ENCODE measurements at places on chromosomes 4 and X.

DNA sequence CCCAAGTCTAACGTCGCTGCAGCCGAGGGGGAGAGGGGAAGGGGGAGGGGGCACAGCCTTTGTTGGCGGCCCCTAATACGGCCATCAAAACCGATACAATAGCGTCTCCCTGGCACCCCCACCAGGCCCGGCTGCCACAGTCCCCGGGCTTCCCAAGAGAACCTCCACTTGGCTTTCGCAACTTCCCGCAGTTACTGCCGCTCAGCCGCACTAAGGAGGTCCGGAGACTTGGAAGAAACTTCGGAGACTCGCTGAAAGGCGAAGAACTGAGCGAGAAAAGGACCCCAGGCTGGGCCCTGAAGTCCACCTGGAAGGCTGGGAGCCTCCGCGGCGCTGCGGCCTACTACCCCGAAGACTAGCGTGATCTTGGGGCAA is 2.8 kb downstream of the NKX6-1 start:
- no peak for DNase-seq

DNA sequence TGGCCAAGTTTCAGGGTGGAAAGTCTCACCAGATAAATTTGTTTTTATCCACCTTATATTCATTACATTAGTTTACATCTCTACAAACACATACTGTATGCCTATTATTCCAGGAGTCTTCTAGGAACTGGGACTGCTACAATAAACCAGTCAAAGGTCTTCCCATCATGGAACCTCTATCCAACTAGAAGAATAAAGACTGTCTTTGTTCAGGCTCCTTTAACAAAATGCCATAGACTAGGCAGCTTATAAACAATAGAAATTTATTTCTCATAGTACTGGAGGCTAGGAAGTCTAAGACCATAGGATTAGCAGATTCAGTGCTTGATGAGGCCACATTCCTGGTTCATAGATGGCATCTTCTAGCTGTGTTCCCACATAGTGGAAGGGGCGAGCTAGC is 61.6 kb downstream of the PACRGL start:
- no peak for DNase-seq

DNA sequence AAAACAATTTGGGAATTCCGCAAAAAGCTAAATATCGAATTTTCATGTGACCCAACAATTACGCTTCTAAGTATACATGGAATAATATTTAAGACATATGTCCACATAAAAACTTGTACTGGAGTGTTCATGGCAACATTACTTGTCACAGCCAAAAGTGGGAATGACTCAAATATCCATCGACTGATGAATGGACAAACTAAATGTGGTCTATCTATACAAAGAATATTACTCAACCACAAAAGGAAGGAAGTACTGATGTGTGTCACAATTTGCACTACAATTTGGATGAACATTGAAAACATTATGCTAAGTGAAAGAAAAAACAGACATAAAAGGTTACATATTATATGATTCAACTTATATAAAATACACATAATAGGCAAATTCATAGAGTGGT is 71.9 kb downstream of the AFF2 start:
- DNase-seq: no peak

DNA sequence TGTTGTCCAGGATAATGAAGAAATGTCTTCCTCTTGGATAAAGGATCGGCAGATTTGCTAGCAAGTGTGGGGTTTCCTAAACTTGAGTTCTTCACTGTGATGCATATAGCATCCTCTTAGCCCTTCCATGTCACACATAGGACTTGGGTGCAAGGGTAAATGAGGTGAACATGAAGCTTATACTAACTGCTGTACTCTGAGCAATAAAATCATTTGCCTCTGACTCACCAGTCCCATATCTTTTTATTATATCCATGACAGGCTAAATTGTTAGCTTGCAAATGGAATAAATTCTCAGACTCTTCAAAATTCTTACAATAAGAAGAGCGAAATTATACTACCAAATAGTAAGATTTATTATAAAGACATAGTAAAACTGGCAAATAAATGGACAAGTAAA is 14.7 kb upstream of the TBC1D1 start:
- no peak for DNase-seq

DNA sequence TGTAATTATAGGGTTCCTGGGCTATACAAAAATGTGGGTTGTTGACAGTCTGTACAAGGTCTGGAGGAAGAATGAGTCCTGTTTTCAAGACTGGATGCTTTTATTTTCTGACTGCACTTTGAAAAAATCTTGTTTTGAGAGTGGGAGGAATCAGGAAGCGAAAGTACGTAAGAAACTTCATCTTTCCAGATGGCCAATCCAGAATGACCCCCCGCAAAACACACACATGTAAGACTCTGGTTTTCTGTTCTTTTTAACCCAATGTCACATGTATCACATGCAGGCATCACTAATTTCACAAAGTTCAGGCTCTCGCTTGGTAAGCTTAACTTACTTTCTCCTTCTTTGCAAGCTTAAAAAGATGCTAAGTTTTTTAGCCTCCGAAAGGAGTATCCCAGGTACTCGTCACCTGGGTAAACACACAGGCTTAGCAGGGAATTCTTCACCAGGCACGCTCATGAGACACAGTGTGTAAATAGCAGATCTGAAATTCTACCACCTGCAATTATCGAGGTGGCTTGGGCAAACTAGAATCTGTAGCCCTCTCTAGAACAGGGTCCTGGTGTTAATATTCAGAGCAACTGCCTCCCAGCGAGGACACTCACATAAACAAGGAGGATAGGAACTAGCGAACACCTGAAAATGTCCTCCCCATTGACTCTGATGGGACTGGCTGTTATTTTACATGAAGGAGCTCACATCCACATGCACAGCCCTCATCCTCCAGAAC is 90.7 kb downstream of the NSUN7 start:
- no peak for DNase-seq

DNA sequence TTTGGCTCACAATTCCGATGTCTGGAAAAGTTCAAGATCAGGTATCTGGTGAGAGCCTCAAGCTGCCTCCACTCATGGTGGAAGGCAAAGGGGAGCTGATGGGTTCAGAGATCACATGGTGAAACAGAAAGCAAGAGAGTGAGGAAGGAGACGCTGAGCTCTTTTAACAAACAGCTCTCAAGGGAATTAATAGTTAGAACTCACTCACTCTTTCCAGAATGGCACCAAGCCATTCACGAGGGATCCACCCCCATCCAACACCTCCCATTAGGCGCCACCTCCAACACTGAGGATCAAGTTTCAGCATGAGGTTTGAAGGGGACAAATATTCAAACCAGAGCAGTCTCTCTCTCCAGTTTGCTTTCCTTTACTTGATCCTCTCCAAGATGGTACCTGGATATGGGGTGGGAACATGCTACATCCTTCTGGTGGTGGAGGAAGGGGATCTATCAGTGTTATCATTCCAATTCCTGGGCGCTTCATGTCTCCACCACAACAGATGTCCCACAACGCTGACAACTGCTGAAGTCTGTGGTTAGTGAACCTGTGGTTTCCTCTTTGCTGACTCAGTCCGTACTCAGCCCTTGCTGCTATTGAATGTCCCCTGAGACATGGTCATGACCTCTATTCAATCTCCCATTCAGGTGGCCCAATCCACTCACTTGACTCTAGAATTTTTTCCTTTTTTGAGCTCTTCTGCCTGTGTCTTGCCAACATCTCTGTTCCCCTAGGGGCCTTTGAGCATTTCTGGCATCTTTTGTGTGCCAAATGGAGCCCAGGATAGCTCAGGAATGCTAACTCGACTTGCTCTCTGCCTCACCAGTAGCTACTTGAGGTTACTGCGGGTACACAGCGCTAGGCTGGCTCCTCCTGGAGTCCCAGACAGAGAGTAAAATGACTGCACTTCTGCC is 395.2 kb downstream of the MID1IP1 start:
- DNase-seq: no peak

DNA sequence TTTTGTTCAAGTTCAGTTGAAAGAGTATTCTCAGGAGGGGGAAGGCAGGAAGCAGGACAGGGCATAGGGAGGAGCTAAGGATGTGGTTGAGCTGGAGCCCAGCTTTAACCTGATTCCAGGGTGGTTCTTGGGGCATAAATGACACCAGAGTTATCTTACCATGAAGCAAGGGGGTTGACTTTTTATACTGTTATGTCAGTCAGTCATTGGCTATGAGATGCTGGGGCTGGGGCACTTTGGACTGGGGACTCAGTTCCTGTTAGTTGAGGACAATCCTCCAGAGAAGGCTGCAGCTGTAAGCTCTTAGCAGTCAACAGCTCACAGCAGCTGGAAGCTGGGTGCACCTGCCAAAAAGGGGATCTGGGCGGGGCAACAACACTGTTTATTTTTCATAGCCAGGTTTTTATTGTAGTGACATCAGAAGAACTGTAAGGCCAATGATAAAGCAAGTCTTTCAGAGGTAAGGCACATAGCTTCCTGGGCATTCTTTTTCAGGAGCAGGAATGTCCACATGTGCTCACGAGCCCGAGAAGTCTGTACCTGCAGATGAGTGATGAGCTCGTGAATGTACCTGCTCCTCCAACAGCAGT is 78.5 kb downstream of the MID1IP1 start:
- DNase-seq: no peak

GRCh38 chr4:173417833-173418232 is 18.9 kb upstream of the SCRG1 start:
- no peak for DNase-seq

GRCh38 chr4:125303821-125304220 is 10.9 kb upstream of the FAT4 start:
- no peak for DNase-seq

GRCh38 chr4:831483-831805 is 5.5 kb upstream of the CPLX1 start:
- no peak for DNase-seq

DNA sequence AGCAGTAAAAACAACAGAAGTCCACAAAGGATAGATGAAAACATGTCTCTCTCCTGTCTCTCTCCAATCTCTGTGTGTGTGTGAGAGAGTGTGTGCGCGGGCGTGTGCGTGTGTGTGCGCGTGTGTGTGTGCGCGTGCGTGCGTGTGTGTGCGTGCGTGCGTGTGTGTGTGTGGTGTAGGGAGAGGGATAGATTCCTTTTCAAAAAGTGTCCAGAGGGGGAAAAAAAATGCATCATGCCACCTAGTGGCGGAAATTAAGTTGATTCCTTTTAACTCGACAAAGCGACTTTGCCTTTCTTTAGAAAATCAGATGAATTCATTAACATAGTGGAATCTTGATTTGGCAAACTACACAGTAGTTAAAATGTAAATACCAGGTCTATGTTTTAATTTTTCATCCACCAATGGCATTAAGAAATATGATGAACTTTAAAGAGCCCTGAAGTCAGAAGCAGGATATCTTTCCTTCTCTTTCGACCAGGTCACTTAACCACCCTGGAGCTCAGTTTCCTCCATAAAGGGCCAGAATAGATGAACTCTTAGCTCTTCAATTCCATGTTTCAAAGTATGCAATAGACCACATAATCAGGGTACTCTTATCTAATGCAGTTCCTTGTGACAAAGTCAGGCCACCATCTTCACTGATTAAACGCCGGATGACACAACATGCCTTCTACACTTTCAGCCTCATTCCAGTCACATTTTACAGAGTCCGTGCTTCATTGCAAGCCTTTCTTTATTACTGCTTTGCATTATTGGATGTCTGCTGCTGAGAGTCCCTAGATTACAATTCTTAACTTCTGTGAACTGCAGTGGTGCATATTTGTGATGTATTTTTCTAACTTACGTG is 162.8 kb downstream of the FBXO8 start:
- DNase-seq: peak; percentile 29

DNA sequence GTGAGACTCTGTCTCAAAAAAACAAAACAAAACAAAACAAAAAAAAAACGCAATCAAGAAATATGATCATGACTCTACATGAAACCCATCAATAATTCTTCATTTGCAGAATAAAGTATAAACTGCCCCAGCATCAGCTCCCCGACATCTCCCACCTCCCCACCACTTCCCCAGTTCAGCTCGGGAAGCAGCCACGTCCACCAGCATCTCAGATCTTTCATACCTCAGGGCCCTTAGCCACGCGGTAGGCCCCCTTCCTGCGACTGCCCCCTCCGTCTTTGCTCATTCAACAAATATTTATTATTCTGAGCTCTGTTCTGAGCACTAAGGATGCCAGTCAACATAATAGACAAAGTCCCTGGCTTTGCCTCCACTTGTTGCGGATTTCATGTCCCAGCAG is 45.6 kb downstream of the DCTD start:
- DNase-seq: no peak

DNA sequence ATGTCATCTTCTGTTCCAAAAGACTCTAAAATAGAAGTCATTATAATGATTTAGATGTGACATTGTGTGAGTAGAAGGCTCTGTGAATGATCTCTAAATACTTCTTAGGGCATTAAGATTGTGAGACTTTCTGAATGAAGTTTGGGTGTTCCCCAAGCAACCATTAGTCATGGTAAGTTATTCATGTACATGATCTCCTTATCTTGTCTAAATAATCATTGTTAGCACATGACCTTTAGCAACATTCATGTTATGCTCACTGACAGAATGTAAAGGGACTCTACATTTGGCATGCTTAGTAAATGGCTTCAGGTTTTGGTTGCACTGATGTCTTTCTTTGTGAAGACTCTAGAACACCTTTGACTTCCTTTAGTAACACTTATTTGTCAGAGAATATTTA is 140.8 kb upstream of the AGA start:
- no peak for DNase-seq

- no peak for DNase-seq
Measured at GRCh38 chrX:103404231-103405008, 28.1 kb downstream of the BEX3 start.

- no peak for DNase-seq
Measured at GRCh38 chr4:183863155-183863825, 41.8 kb upstream of the STOX2 start.

DNA sequence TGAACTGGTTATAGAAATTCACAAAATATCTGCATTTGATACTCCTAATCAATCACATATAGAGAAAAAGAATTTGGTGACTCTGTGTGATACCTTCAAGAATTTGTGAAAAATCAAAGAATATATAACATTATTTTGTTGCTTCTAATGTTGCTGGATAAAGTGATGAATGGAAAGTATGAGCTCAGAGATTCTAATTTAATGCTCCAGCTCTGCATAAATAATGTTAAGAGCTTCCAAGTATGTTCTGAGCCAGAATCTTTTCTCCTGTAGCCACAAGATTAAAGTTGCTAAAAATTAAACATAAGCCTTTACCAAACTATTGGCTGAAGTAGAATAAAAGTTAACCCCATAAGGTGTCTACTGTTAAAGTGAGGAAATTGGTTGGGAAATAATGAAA is 294.7 kb upstream of the CT83 start:
- no peak for DNase-seq

- DNase-seq: no peak
Measured at GRCh38 chrX:66042307-66043077, 2.6 kb upstream of the VSIG4 start.

GRCh38 chrX:9354918-9355317 is 109.9 kb upstream of the TBL1X start:
- no peak for DNase-seq

GRCh38 chrX:30904186-30904585 is 15.1 kb upstream of the TAB3 start:
- DNase-seq: no peak

GRCh38 chr4:85725721-85726170 is 250.8 kb downstream of the ARHGAP24 start:
- DNase-seq: no peak

DNA sequence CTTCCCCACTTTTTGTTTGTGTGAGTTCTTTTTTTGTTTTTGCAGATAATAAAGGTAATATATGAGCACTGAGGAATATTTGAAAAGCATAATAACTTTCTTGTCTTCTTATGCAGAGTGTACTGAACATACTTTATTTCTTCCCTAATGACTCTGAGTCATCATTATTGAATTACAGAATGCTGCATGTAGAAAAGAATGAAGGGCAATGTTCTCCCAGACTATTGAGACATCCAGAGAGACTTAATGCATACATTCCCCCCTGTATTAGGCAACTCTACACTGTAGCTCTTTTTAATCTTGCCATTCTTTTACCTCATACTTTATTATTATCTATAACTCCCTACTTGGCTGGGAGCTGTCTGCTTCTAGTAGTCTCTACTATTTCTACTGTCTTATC is 240.5 kb upstream of the ANKRD50 start:
- no peak for DNase-seq

All from nucleus accumbens (tissue), 56 donors.